Activated T-helper 17 cell treated with anti-CD3 and anti-CD28 coated beads, Interleukin-2, amount 50 U/mL, for 72 hours (primary cell): ENCODE measurements at places on chromosomes 4 and X. TPM values are rescaled to one million over a fixed set of nuclear protein-coding genes. Genes with fewer than 3 reads are reported as not detected.

ETDA gene
- not detected for total RNA-seq

GRCh38 chr4:22573198-22573597 is 57.3 kb upstream of the ADGRA3 start:
- H3K4me1 ChIP-seq, result no peaks in the 10 kb centered on the region
- no peaks in the 10 kb centered on the region for H3K27me3 ChIP-seq
- H3K36me3 ChIP-seq, result no peaks in the 10 kb centered on the region

SPANXC gene
- total RNA-seq, result not detected

DNA sequence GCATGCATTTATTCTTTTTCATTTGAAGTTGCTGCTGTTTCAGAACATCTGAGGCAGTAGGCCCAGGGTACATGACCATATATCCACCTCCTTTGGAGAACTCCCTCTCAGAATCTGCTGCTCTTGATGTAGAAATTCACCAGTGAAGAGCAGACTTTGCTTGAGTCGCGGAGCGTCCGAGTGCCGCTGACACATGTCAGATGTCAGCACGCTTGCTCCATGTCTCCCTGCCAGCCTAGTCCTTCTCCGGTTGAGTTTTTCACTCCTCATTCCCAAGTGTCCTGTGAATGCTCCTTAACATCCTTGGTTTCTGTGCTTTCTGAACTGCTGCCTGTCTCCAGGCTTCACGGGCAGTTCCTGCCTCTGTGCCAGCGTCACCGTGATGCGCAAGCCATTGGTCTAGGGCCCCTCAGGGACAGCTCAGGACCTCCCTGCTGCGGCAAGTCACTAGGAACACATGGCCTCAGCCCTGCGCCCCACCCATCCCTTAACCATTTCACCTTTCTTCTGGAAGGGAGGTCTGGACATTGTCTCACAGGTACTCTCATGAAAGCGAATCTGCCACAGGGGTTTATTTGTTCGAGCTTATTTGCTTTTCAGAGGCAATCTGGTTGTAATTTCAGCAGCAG is 93.1 kb upstream of the RBPJ start:
- no peak overlapping the region for H3K27ac ChIP-seq
- no peaks in the 10 kb centered on the region for H3K27me3 ChIP-seq
- no peaks in the 10 kb centered on the region for H3K4me1 ChIP-seq
- ATAC-seq, result no peak

- H3K4me3 ChIP-seq, result peak overlapping the region; percentile 98
- peaks cover 40% of the 10 kb centered on the region for H3K4me1 ChIP-seq
- no peaks in the 10 kb centered on the region for H3K27me3 ChIP-seq
- H3K36me3 ChIP-seq, result peaks cover 47% of the 10 kb centered on the region
These were observed 1.1 kb downstream of the MECP2 start for GRCh38 chrX:154096140-154097002.

IGSF1 gene
- total RNA-seq, result not detected

GRCh38 chrX:69197690-69198089 is 32.4 kb upstream of the PJA1 start:
- no peaks in the 10 kb centered on the region for H3K4me1 ChIP-seq
- H3K27ac ChIP-seq, result no peak overlapping the region
- H3K4me3 ChIP-seq, result no peak overlapping the region
- ATAC-seq, result no peak
- no peaks in the 10 kb centered on the region for H3K27me3 ChIP-seq

GRCh38 chrX:153469811-153470410 is 465 bp downstream of the HAUS7 start:
- H3K27me3 ChIP-seq, result no peaks in the 10 kb centered on the region
- peaks cover 11% of the 10 kb centered on the region for H3K36me3 ChIP-seq
- peak overlapping the region; percentile 67 for H3K4me3 ChIP-seq
- ATAC-seq, result peak; percentile 41
- H3K4me1 ChIP-seq, result no peaks in the 10 kb centered on the region
- H3K27ac ChIP-seq, result no peak overlapping the region

- H3K36me3 ChIP-seq, result peaks cover 3% of the 10 kb centered on the region
- H3K27ac ChIP-seq, result no peak overlapping the region
- no peaks in the 10 kb centered on the region for H3K4me1 ChIP-seq
These were observed 5.9 kb downstream of the NKX1-1 start for GRCh38 chr4:1400191-1400805.

DNA sequence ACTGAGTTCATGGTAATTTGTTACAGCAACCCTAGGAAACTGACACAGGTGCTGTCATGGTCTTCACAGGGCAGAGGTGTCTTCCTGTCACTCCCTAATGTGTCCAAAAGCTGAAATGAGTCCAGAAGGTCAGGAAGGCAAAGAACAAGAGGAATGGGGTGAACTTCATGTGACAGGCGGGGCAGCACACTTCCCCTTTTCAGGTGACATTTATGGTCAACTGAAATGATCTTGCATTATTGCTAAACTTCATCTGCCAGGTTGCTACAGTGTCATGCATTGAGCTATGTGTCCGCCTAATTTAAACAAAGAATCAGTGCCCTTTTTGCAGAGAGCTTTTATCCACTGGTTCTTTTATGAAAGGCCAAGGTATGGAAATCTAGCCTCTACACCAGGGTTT is 15.9 kb upstream of the CCDC149 start:
- no peaks in the 10 kb centered on the region for H3K4me1 ChIP-seq
- H3K27ac ChIP-seq, result no peak overlapping the region
- peaks cover 20% of the 10 kb centered on the region for H3K27me3 ChIP-seq
- H3K36me3 ChIP-seq, result no peaks in the 10 kb centered on the region
- no peak overlapping the region for H3K4me3 ChIP-seq

DNA sequence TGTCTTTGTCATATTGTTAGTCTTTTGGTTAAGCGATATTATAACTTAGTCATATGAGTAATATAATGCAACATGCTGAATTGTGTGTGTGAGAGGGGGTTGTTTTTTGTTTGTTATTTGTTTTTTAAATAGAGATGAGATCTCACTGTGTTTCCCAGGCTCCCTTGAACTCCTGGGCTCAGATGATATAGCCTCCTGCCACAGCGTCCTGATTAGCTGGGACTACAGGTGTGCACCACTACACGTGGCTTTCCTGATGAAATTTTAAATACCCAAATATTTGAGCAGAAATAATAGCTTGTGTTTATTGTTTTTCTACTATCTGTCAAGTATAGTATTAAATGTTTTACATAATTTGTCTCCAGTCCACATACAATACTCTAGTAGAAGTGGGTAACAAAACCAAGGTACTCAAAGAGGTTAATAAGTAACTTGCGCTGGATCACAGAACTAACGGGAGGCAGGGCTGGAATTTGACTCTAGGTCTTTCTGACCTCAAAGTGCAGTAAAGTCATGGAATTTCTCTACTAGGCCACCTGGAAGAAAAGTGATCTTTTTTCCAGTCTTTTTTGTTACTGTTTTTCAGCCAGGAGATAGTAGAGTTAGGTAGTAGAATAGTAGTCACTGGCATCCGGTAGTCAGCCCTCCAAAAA is 47.8 kb downstream of the CLCN3 start:
- no peak for ATAC-seq
- H3K27me3 ChIP-seq, result no peaks in the 10 kb centered on the region
- H3K36me3 ChIP-seq, result peaks cover 27% of the 10 kb centered on the region
- H3K4me3 ChIP-seq, result no peak overlapping the region

- peaks cover 5% of the 10 kb centered on the region for H3K4me1 ChIP-seq
- H3K27ac ChIP-seq, result no peak overlapping the region
These were observed 100.5 kb downstream of the AREG start for GRCh38 chr4:74545448-74545847.

DNA sequence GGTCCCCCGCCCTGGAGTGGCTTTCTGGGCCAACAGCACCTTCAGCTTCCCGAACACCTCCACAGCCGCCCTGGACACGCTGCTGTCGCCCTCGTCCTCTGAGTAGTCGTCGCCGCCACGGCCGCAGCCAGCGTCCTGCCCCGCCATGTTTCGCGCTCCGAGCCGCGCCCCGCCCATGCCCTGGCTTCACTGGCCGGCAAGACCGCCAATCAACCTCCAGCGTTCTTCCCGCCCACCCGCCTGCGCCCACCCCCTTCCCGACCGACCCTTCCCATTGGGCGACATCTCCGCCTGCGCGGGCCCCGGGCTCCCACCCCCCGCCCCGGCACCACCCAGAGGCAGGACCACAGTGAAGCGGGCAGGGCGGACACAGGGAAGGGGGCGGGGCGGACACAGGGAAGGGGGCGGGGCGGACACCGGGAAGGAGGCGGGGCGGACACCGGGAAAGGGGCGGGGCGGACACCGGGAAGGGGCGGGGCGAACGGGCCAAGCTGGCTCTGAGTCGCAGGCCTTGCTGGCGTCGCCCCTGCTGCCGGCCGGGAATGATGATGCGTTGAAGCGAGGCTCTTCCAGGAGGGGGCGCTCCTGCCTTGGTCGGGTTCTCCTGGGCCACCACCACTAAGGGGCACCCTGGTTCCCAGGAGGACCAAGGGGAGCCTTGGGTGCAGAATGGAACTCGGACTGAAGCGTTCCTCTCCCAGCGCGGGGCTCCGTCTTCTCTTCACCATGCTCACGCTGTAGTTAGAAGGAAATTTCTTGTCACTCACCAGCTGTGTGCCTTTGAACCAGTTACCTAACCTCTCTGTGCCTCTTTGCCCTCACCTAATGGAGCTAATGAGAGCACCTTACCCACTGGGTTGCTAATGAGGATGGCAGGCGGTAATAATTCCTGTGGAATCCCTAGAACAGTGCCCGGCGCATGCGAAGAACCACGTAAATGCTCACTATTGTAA is at the start of gene HAUS7:
Gene HAUS7, minus strand, starts transcription at position 166 of the 953 bp plus-strand sequence. Its CDS starts 19 bp downstream, at position 147.
- peak; percentile 89 for ATAC-seq
- peaks cover 11% of the 10 kb centered on the region for H3K36me3 ChIP-seq
- no peak within 1 kb of the TSS for H3K27ac ChIP-seq
- H3K27me3 ChIP-seq, result no peaks in the 10 kb centered on the region
- no peaks in the 10 kb centered on the region for H3K4me1 ChIP-seq

DNA sequence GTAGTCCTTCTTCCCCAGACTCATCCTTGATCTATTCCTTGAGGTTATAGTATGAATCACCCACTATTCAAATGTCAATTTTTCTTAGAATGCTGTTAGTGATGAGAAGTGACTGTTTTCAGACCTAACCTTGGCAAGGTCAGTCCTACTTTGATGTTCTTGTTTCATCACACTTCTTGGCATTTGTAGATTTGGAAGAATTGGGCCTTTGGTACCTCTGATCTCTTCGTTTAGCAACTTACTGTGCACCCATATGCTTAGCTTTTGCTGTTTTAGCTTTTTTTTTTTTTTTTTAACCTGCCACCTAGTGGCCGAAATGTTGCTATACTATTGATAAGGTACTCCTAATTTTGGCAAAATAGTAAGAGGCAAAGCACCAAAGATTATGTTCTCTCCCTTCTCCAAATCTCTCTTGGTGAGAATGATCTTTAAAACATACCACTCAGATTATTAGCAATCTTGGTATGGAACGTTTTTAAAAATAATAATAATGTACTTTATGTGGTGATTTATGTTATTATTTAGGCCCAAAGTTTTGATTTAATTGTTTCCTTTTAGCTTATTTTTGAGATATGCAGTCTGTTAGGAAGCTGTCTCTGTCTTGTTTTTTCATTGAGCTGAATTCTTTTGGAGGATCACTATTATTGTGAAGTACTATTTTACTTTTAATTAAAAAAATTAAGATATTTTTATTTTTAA is 16.6 kb downstream of the DCK start:
- peaks cover 52% of the 10 kb centered on the region for H3K36me3 ChIP-seq
- peak overlapping the region; percentile 40 for H3K27ac ChIP-seq
- H3K4me1 ChIP-seq, result peaks cover 27% of the 10 kb centered on the region
- no peaks in the 10 kb centered on the region for H3K27me3 ChIP-seq

- no peaks in the 10 kb centered on the region for H3K27me3 ChIP-seq
- ATAC-seq, result no peak
- no peaks in the 10 kb centered on the region for H3K4me1 ChIP-seq
- H3K27ac ChIP-seq, result no peak overlapping the region
These were observed 1189.6 kb downstream of the PCDH18 start for GRCh38 chr4:136342666-136343065.

FAM9B gene
- total RNA-seq, result not detected

GRCh38 chr4:88600176-88600838 is 8.0 kb downstream of the HERC3 start:
- peaks cover 49% of the 10 kb centered on the region for H3K4me1 ChIP-seq
- H3K4me3 ChIP-seq, result peak overlapping the region; percentile 74
- H3K36me3 ChIP-seq, result peaks cover 92% of the 10 kb centered on the region

- peaks cover 10% of the 10 kb centered on the region for H3K4me1 ChIP-seq
- H3K27ac ChIP-seq, result no peak overlapping the region
- H3K4me3 ChIP-seq, result peak overlapping the region; percentile 63
- no peaks in the 10 kb centered on the region for H3K36me3 ChIP-seq
These were observed 26.0 kb upstream of the YTHDC1 start for GRCh38 chr4:68375667-68376559.

TDO2 gene
- not detected for total RNA-seq

- no peak overlapping the region for H3K4me3 ChIP-seq
- no peaks in the 10 kb centered on the region for H3K36me3 ChIP-seq
- H3K27ac ChIP-seq, result no peak overlapping the region
- no peak for ATAC-seq
- no peaks in the 10 kb centered on the region for H3K4me1 ChIP-seq
These were observed 22.3 kb downstream of the COL4A6 start for GRCh38 chrX:108415891-108416290.

S100P gene
- 2.5 TPM for total RNA-seq

DNA sequence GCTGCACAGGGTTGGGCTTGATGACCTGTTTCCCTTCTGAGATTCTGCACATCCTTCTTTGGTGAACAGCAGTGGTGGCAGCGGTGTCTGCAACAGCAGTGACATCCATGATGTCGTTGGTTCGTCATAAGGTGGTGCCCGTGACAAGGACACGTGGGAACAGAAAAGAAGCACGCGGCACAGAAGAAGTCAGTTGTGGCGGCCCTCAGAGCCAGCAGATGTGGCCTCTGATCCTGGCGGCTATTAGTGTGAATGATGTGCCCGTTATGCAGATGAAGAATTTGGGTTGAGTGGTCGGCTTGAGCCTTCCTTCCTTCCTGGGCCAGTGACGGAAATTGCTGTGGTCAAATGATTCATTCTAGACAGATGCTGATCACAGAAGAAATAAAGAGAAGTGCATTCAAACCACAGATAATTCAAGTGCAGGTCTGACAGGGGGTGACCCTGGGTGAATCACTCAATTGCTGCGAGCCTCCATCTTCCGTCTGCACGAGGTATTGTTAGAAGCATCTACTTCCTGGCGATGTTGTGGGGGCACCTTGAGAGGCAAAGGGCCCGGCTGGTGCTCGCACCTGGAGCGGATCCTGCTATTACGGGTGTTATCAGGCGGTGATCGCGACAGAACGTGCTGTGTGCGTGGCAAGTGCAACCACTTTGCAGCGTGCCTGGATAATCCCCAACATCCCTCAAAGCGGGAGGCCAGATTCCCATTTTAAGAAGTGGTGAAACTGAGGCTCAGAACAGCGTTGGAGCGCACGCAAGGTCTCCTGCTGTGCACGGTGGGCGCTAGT is 215.2 kb upstream of the PSAPL1 start:
- H3K27me3 ChIP-seq, result no peaks in the 10 kb centered on the region
- peaks cover 15% of the 10 kb centered on the region for H3K4me1 ChIP-seq
